ENCODE measurements at places on chromosomes 2 and 18.

DNA sequence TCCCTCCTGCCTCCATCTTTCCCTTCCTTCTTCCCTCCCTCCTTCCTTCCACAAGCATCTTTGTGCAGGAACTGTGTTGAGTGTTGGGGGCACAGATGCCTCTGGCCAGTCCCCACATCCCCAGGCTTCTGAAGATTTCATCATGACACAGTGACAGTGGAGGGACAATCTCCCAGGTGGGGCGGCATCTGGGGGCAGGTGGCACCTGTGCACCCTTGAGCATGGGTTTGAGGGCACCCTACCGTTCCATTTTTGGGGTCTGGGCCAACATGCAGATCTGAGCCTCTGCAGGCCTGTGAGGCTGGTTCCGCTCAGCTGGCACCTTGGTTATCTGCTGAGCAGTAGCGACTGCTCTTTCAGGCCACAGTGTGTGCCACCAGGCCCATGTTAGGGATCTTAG lies 57.6 kb downstream of the LONRF2 start:
- DNase-seq: no peak

DNA sequence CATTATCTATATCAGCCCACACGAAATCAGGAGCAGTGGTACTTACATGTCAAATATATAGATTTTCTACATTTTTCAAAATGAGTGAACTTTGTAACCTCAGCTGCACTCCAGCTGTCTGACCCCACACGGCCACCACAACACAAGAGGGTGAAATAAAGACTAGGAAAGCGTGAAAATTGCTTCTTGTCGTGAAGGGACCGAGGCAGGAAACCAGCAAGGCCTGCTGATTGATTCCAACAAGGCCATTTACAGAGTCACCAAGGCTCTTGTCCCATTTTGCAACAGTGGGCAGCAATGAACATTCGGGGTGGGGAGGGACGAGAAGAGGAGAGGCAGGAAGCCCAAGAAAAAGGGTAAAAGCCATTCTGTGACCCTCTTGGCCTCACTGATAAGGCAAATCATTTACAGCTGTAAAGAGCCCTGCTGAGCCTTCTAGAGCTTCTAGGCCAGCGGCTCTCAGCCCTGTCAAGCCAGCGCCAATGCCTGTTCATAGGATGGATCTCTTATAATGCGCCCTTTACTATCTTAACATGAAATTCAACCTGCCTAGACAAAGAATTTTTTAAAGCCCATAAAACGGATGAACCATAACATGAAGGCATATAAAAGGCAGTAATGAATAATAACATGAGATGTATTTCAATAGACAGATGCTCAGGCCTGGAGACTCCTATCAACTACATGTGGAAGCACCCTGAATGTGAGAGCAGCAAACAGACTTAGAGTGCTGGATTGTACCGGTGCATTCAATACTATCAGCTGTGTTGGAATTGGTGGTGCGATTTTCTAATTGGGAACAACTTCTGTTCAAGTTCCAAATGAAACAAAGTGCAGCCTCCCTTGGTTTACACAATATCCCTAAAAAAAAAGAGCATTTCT lies 269.0 kb downstream of the CDCA7 start:
- DNase-seq: no peak

GRCh38 chr2:102261467-102262135 lies 49.8 kb upstream of the IL1RL1 start:
- no peak for DNase-seq

DNA sequence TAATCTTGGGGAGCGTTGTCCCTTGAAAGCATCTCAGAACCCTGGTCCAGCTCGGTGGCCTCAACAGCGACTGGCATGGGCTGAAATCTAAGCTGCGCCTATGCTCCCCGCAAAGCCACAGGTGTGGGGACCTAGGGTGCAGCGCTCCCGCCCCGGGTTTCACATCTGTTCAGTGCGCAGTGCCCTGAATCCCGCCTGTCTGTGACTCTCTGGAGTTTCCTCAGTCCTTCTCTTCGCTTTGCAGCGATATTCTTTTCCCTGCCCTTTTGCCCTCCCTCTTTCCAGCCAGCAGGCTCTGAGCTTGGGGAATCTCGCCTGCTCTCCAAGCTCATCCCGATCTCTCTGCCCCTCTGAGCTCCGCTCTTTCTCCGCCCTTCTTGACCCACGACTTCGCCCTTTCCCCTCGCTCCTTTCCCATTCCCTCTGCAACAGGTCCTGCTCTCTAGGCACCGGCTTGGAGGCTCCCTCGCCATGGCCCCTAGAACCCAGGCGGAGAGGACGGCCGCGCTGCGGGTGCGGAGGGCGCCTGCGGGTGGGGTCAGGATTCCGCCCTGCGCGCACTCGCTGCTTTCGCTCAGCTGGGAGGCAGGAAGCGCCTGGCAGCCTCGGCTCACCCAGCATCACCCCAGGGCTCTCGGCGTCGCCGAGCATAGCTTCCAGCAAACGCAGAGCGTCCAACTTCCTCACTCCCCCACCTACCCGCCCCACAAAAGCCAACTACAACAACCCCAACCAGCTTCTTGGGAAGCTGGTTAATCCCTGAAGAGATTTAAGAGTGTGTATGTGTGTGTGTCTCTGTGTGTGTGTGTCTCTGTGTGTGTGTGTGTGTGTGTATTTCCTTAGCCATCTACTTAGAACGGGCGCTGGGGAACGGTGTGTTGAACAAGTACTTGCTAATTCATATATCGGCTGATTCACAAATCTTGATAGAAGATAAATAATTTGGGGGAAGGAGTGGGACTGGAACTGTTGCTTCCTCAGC lies 1.1 kb downstream of the GRP start:
- no peak for DNase-seq

- DNase-seq: no peak
Measured at GRCh38 chr2:197135806-197136205, 174.8 kb downstream of the ANKRD44 start.

- no peak for DNase-seq
Measured at GRCh38 chr2:22329211-22330154, 1055.5 kb upstream of the KLHL29 start.

- DNase-seq: no peak
Measured at GRCh38 chr2:27128668-27129571, 5.3 kb downstream of the ABHD1 start.

DNA sequence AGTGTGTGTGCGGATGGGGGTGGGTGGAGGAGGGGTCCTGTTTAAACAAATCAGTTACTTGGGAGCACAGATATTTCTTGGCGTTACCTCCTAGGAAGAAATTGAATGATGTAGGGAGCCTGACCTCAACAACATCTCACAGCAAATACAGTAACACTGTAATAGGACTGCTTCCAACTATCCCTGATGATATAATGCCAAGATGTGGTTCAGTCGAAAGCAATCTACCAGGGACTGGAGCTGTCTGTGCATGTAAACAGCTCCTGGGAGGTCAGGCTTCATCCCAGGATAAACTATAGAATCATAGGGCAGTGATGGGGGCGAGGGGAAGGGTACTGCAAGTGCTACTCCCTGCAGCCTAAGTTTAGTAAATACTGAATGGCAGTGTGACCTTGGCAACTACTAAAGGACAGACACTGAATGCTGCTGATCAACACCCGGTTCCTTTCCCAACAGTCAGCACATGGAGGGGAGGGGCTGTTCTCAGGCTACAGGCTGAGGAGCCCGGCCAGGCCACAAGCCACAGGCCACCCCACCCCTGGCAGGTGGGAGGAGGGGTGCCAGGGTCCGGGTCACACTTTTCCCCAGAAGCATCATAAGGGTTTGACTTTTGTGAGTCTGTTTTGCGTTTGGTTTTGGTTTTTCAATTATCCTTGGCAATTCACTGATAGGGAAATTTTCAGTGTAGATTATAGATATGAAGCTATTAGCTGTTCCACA lies 85.3 kb upstream of the ZNF397 start:
- DNase-seq: no peak

DNA sequence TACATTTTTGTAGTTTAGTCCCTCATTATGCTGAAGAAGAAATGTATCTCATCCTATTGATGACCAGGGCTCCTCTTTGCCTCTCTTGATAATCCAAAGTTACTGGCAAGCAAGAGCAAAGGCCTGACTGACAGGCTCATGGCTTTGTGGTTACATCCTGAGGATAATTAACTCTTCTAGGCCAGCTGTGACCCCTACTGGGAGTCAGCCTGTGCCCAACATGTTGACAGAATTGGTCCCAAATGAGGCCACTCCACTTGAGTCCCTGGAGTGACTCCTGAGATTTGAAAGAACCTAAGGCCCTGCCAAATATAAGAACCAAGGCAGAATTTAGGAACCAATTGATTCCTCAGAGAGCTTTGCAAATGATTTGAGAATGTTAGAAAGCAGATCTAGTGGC lies 973.8 kb upstream of the CELF4 start:
- DNase-seq: no peak

GRCh38 chr2:159617646-159618045 lies 1.3 kb upstream of the BAZ2B start:
- DNase-seq: no peak

Measured in CD8-positive, alpha-beta T cell (primary cell).